ENCODE measurements at places on chromosomes 7 and 10.

DNA sequence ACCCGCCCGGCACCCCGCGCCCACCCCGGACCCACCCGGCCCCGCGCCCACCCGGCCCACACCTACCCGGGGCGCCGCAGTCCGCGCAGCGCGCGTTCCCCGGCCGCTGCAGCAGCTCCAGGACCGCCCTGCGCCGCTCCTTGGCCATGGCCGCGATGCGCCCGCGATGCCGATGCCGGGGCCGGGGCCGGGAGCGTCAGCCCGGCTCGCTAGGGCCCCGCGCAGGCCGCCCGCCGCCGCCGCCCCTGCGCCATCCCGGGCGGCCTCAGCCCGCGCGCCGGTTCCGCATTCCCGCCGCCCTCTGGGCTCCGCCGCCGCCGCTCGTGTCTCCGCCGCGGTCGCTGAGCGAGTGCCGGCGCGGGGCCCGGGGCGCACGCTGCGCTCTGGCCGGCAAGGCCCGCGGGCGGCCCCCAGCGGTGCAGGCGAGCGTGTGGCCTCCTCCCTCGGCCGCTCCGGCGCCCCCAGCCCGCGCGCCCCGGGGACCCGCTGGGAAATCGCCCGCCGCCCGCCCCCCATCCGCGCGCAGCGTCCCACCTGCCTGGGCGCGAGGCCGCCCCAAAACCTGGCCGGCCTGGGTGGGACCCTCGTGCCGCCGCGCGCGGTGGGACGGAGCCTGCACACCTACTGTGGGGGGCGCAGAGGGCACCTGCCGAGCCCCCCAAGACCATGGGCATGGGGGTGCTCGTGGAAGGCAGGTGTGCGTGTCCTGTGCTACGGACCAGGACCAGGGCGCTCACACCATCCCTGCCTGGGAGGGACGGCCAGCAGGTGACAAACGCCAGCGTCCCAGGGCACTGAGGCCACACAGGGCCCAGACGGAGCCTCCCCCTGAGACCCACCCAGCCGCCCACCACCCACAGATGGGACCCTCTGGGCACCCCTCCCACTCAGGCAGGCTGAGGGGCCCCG, at the start of gene ADAP1:
Gene ADAP1 (minus strand): TSS at position 351 of the 909 bp plus-strand sequence. CDS start 203 bp downstream, at position 148.
- DNase-seq, result peak; percentile 30

- peak; percentile 33 for DNase-seq
Observed at GRCh38 chr10:31099664-31100063, 68.0 kb upstream of the ZNF438 start.

- DNase-seq, result no peak
Observed at GRCh38 chr10:130636313-130636930, 500.2 kb downstream of the GLRX3 start.

GRCh38 chr7:158730383-158731346, 26.1 kb upstream of the NCAPG2 start:
- DNase-seq, result no peak

DNA sequence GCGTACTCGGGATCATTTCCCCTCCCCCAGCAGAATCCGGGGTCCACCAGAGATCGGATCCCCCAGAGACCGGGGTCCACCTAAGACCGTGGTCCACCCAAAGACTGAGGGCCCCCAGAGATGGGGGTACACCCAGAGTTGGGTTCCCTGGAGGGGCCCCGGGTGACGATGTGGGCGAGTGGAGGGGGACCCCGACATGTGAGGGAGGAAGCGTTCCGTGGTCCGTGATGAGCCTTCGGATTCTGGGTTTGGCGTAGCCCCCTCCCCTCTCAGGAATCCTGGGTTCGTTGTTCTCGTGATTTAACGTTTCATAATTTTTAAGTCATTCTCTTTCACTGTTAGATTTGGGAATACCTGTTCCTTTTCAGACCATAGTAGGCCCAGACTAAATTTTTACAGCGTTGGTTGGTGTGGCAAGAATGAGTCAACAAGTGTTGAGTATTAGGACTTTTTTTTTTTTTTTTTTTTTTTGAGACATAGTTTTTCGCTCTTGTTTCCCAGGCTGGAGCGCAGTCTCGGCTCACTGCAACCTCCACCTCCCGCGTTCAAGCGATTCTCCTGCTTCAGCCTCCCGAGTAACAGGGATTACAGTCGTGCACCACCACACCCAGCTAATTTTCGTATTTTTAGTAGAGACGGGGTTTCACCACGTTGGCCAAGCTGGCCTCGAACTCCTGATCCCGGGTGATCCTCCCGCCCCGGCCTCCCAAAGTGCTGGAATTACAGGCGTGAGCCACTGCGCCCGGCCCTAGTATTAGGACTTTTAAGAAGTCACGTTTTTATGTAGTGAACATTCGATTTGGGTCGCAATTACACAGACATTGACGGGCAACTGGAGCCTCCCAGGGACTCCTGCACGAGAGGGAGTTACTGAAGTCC, 672 bp downstream of the GTPBP4 start:
- no peak for DNase-seq

- DNase-seq, result no peak
Observed at GRCh38 chr7:77791336-77791735, 6.9 kb downstream of the TMEM60 start.

GRCh38 chr10:75718991-75719390, 287.6 kb downstream of the LRMDA start:
- DNase-seq, result no peak

- no peak for DNase-seq
Observed at GRCh38 chr10:77350711-77351119, 286.9 kb downstream of the KCNMA1 start.

DNA sequence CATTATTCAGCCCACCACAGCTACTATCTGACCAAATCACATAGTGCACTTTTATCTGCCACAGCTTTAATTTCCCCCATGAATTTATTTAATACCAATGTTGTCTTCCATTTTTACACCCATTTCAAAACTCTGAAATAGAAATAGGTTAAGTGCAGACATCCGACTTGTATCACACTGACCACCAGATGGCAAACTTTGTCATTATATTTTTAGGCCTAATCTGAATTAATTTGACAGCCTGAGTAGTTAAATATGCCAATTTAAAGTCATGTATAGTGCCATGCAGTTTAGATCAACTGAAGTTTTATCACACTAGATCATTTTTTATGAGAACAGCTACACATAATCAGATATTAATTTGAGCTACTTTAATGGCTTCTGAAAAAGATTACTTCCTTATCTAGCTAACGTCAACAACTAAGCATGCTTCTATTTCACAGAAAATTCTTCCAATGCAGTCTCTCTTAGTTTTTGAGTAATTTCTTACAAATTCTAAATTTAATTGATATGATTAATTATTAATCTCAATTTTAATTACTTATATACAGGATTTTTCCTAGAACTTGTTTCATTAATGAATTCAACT, 566.4 kb downstream of the GFRA1 start:
- no peak for DNase-seq

DNA sequence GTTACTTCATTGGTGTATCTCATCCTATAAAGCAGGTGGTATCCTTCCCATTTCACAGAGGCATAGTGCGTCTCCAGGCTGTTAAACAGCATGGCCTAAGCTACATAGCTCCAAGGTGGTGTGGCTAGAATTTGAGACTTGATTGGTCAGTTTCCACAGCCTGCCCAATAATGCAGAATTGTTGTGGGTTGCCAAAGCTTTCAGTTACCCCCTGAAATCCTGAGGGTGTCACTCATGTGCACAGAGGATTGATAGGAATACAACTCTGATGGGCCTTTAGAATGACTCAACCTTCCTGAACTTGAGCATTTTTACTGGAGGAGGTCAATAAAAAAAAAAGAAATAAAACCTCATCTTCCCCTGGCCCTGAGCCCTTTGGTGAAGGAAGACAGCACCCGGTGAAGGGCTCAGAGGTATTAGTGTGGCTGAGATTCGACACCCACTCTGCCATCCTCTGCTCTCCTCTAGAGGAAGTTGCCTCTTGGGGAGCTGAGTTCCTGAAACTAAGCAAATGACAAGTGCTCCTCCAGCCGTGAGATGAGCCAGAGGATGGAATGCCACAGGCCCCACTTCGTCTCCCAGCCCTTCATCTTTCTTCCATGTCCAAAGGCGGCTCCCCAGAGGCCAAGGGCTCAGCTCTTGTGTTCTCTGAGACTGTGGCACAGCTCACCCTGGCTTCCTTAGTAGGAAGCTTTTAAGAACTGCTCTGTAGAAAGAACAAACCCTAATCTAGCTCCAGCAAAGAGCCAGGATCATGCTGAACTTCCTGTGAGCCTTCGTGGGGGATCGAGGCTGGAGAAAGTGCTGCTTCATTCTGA, 1.0 kb downstream of the ACSL5 start:
- no peak for DNase-seq

DNA sequence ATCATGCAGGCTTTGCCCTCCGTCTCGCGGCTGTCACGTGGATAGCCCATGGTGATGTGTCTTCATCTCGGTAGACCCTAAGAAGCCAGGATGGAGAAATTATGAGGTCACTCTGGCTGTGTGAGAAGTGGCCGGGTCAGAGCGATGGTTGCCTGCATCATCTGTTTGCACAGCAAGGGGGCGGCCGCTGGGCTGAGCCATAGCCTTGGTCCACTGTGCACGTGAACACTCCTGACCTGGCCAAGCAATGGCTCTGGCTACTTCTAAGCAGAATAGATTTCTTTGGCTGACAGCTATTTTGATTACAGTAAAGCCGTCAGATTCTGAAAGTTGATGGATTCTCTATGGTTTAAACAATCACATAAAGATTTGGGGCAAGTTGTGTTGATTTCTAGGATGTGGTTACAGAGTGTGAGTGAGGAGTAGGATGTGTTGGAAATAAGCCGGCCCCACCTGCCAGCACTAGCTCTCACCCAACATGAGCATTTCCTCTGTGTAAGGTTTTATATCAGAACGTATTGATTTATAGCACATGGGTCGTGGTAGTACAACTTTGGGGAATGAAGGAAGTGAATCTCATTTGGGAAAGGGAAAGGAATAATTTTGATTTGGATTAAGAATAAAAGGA, 214.4 kb upstream of the GPR26 start:
- DNase-seq, result no peak

DNA sequence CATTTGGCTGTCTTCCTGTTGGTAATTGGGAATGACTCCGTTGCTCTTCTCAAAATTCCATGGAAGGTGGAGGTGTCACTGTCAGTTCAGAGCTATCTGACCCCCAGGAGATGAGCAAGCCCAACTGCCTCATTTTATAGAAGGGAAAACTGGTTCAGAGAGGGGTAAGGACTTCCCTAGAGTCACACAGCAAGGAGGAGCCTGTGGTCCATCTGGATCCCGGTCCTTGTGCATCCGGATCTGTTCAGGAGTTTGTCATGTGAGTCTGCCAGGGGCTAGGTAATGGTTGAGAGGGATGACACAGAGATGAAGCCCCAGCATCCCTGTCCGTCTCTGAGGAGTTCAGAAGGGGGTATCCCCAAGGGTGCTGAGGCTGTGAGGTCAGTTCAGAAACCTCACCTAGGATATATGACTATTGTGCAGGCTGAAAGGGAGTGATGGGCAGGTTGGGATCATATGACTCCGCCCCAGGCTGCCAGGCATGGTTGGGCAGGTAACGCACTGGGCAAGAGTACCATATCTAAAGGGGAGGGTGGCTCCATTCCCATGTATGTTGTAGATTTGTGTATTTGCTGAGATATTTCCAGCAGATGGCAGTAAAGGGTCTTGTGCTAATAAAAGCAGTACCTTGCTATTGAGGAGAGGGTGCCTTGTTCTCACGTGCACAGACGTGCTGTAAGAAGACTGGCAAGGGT, 16.0 kb upstream of the SLC29A3 start:
- no peak for DNase-seq

DNA sequence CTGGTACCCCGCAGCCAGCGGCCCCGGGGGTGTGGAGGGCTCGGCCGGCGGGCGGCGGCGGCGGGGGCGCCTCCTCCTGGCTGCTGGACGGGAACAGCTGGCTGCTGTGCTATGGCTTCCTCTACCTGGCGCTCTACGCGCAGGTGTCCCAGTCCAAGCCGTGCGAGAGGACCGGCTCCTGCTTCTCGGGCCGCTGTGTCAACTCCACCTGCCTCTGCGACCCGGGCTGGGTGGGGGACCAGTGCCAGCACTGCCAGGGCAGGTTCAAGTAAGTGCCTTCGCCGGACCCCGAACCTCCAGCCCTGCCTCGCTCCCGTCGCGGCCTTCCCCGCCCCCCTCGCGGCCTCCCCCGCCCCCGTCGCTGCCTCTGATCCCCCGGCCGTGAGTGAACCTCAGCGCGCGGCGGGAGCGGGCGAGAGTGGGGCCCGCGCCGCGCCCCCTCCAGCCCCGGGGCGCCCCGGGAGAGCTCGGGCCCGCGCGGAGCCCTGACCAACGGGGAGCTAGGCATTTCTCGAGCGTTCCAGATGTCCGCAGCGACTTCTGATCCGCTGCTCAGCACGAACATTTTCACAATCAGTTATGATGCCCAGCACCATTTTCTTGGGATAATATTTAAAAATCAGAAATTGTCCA, 727 bp downstream of the ATRNL1 start:
- no peak for DNase-seq

GRCh38 chr7:159008417-159008816, 136.2 kb downstream of the VIPR2 start:
- DNase-seq, result no peak

GRCh38 chr10:132548869-132549268, 11.3 kb downstream of the INPP5A start:
- no peak for DNase-seq

GRCh38 chr10:113681533-113682470, 2.1 kb downstream of the CASP7 start:
- DNase-seq, result no peak

GRCh38 chr10:64648915-64649314, 1127.7 kb downstream of the REEP3 start:
- DNase-seq, result no peak

GRCh38 chr7:84202855-84203254, 8.3 kb upstream of the SEMA3A start:
- no peak for DNase-seq

DNA sequence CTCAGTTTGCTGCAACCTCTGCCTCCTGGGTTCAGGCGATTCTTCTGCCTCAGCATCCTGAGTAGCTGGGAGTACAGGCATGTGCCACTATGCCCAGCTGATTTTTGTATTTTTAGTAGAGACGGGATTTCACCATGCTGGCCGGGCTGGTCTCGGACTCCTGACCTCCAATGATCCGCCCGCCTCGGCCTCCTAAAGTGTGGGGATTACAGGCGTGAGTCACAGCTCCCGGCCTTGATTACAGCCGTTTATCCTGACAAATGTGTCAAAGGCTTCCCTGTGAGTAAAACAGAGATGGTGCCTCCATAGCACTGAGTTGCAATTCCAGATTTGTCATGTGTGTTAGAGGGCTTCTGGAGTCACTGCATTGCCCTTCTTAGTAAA, 273.7 kb downstream of the CCDC3 start:
- DNase-seq, result no peak

DNA sequence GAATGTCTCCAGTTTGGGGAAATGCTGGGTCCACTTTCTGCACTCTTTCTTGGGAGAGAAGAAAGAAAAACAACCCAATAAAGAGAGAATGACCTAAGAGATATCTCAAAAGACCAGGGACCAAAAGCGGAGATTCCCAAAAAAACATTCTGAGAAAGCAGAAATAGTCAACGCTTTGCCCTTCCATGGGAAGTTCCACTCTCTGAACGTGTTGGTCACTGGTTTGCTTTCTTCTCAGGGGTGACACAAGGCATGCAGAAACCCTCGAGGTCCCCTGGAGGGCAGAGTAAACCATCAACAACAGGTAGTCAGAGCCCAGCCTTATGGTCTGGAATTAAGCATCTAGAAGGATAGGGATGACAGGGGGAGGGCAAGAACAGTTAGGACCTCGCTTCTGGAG, 26.2 kb upstream of the AOAH start:
- DNase-seq, result no peak

- no peak for DNase-seq
Observed at GRCh38 chr10:104546756-104547155, 94.3 kb upstream of the SORCS3 start.

- no peak for DNase-seq
Observed at GRCh38 chr10:8116926-8117493, 62.5 kb downstream of the GATA3 start.

- no peak for DNase-seq
Observed at GRCh38 chr10:133458710-133459453, 5.1 kb downstream of the SCART1 start.

Data from stimulated activated CD4-positive, alpha-beta T cell treated with anti-CD3 and anti-CD28 coated beads, TNF-alpha, amount 100 ng/mL, for 4 hours (primary cell).